Frontal cortex (tissue), 4 donors: ENCODE measurements at places on chromosomes 2 and 18. TPM values are rescaled to one million over a fixed set of nuclear protein-coding genes. Genes with fewer than 3 reads are reported as not detected.
A peak's percentile ranks its signal among the peaks of the same experiment; 100 is the strongest.

DNA sequence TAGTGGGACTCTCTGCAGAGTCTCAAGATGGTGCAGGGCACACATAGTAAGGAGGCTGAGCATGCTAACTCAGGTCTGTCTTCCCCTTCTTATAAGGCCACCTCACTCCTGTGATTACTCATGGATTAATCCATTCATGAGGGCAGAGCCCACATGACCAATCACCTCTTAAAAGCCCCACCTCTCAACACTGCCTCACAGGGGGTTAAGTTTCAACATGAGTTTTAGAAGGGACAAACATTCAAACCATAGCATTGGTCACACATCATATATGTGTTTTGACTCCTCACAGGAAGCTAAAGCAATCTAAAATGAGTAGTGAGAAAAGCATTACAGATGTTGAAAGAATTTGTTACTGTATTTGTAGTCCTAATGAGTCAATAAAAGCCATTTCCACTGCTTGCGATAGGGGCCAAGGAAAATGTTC lies 57.5 kb downstream of the DTNA start:
- DNase-seq: no peak

DNA sequence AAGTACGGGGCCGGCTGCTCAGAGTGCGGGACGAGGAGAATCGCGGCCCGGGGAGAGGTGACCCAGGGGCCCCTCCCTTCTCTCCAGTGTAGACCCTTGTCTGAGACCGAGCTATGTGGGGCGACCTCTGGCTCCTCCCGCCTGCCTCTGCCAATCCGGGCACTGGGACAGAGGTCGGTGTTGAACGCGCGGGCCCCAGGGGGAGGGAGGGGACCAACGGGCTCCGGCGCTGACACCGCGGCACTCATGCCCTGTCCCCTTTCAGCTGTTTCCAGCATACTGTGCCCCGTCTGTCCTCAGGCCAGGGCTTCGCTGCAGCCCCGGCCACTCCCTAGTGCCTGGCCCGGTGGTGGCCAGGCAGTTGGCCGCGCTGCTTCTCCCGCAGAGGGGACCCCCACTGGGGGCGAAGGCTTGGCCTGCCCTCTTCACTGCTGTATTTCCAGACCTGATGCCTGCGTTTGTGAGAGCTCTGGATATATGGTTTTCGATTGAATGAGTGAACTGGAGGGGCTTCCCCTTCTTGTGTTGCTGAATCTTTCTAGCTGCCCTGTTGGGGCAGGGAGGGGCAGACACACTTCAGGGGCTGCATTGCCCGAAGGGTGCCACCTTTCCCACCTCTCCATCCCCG lies 809 bp downstream of the DBI start:
- DNase-seq: peak; percentile 64

DNA sequence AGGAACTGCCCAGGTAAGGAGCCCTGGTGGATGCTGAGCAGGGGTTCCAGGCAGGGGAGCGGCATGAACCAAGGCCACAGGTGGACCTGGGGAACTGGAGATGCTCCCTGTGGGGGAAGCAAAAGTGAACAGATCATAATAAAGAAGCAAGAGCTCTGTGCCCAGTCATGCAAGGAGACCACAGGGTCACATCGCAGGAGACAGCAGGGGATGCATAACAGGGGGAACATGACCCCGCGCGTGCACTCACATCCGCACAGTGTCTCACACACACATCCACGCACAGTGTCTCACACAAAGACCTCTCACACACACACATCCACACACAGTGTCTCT lies 473.3 kb upstream of the HS6ST1 start:
- DNase-seq: no peak

DNA sequence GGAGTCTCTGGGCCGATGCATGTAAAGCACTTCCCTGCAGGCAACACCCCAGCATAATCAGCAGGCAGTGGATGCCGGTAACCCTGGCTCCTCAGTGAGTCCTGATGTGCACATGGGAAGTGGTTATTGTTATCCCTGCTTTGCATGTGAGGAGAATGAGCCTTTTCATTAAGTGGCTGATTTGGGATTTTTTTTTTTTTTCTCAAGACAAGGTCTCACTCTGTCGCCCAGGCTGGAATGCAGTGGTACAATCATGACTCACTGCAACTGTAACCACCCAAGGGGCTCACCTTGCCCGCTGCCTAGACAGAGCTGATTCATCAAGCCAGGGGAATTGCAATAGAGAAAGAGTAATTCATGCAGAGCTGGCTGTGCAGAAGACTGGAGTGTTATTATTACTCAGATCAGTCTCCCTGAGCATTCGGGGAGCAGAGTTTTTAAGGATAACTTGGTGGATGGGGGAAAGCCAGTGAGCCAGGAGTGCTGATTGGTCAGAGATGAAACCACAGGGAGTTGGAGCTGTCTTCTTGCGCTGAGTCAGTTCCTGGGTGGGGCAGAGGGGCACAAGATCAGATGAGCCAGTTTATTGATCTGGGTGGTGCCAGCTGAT lies 95.4 kb downstream of the SOCS6 start:
- no peak for DNase-seq

- no peak for DNase-seq
Observed at GRCh38 chr2:218327451-218328210, 29.0 kb upstream of the CATIP start.

DNA sequence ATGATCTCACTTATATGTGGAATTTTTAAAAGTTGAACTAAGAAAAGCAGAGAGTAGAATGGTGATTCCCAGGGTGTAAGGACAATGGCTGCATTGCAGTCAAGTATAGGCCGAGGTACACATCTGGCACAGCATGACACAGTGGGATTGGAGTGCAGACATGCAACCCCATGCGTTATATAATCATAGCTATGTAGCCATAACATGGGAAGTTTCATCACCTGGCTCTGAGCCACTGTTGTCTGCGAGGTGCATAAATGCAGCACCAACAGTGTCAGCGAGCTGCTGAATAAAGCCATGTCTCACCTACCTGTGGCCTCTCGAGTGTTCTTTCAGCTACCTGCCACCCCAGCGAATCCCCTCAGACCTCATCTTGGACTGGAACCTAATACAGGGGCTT lies 61.7 kb downstream of the CDC42EP3 start:
- no peak for DNase-seq

GRCh38 chr2:25268139-25268538 lies 73.6 kb downstream of the DNMT3A start:
- DNase-seq: no peak

- DNase-seq: no peak
Observed at GRCh38 chr2:24875272-24875671, 44.8 kb downstream of the ADCY3 start.

GRCh38 chr18:23740105-23740830 lies 51.0 kb downstream of the LAMA3 start:
- DNase-seq: no peak

The POU3F3 gene
- 266 TPM for total RNA-seq
